ENCODE measurements at places on chromosomes 16 and 17.

DNA sequence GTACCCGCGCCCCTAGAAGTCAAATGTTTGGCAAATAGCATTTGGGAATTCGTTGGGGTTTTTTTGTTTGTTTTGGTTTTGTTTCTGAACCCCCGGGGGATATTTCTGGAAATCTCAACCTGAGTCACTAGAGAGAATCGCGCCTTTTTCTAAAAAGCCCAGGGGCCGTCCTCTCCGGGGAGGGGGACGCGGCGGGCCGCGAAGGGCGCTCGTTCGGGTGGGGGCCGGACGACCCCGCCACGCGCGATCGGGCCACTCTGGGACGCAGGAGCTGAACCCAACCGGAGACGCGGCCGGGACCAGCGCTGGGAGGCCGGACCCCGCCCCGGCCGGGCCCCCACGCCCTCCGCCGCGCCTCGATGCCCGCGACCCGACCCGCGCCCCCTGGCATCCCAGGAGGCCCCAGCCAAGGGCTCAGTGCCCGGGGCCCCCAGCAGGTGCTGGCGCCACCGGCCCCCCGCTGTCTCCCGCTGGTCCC lies 302 bp downstream of the LITAF start:
- no peak for DNase-seq

- no peak for DNase-seq
Observed at GRCh38 chr16:81808933-81809480, 29.9 kb downstream of the PLCG2 start.

DNA sequence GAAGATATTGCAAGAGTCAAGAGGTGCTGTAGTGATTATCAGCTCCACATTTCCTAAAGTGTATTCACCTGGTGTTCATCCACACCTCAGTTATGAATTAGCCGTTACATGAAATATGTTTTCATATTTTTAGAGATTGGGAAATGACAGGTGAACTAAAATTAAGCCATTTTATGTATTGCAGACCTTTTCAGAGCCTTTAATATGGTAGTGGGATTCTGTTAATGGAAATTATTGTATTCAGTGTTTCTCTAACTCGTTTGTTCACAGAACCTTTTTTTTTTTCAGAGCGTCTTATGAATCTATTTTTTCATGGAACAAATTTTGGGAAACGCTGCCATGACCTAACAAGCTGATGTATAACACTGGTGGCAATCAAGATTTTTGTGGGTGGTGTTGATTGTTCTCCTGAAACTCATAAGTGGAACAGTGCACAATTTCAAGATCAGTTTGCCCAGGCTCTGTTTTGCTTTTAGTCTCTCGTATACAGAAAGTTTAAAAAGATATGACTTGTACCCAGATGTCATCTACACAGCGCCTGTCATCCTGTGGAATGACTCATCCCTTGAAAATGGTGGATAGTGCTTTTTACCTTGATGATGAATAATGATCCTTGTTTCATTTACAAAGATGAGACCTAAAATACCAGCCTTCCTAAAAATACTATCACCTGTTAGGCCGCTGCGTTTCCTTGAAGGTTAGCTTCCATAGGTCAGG lies 88.8 kb downstream of the ARHGAP44 start:
- DNase-seq, result no peak

DNA sequence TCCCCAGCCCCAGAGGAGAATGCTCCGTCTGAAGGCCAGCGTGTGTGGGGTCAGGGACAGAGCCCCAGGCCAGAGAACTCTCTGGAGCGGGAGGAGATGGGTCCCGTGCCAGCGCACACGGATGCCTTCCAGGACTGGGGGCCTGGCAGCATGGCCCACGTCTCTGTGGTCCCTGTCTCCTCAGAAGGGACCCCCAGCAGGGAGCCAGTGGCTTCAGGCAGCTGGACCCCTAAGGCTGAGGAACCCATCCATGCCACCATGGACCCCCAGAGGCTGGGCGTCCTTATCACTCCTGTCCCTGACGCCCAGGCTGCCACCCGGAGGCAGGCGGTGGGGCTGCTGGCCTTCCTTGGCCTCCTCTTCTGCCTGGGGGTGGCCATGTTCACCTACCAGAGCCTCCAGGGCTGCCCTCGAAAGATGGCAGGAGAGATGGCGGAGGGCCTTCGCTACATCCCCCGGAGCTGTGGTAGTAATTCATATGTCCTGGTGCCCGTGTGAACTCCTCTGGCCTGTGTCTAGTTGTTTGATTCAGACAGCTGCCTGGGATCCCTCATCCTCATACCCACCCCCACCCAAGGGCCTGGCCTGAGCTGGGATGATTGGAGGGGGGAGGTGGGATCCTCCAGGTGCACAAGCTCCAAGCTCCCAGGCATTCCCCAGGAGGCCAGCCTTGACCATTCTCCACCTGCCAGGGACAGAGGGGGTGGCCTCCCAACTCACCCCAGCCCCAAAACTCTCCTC lies 10.4 kb downstream of the CX3CL1 start:
- DNase-seq, result no peak

Measured in NCI-H1105 treated with DMSO at 0.1 percent for 48 hours (cell line).